ENCODE measurements at places on chromosomes 3 and 15.

GRCh38 chr3:38153221-38153620 is 12.1 kb upstream of the OXSR1 start:
- DNase-seq: no peak

DNA sequence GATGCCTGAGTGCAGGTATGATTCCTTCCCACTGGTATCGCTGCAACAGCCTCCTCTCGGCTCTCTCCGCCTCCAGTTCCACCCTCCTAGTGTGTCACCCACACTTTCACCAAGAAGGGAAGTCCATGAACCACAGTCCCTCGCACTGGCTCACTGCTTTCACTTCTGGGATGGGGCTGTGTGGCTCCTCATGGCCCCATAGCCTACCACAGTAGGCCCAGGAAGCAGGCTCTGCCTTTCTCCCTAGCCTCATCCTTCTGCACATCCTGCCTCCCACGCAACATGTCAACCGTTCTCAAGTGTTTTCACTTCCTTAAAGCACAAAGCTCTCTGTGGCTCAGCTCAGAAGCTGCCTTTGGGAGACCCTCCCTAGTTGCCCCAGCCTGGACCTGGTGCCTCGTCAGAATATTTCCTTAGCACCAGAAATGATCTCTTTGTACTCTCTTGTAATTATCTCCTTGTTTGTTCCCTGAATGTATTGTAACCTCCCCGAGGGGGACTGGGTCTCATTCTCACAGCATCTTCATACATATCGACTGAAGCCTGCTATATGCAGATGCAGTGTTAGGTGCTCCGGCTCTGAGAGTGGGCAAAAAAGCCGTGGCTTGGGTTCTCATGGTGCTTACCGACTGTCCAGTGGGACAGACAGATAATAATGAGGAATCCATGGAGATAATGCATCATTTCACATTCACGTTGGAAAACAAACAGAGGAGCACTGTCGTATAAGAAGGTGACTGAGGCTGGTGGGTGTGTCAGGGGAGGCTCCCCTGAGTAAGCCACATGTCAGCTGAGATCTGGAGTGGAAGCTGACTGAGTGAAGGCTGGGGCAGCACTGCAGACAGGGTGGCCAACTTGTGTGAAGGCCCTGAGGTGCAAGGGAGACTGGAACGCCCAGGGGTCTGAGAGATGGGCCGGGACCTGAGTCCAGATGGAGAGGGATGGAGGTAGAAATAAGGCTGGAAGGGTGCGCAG is 107.1 kb downstream of the DGKG start:
- no peak for DNase-seq

GRCh38 chr15:74626752-74627692 is 11.4 kb downstream of the CLK3 start:
- DNase-seq: no peak

DNA sequence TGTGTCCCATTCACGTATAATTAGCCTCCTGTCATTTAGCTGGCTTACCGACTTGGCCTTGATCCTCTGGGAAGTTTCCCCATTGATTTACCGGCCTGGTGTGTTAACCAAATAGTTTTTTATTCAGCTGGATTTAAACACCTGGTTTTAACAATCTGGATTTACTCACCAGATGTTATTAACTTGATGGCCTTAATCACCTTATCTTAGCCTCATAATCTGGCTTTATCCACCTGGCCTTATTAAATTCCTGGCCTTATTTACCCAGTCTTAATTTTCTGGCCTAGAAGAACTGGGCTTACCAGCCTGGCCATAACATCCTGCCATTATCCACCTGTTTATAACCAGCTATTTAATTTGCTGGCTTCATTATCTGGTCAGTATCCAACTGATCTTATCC is 89.9 kb downstream of the IL12A start:
- DNase-seq: no peak

DNA sequence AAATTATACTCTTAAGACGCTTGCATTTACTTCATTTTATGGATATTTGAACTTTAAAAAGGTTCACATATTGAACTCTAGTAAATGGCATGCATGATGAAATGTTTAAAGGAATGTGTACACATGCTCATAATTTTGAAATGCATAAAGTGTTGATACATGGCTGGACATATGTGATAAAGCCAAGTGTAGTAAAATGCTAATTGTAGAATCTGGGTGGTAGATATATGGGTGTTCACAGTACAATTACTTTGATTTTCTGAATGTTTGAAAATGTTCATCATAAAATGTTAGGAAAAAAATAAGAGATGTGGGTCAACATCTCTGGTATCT is 4.2 kb upstream of the EFHB start:
- no peak for DNase-seq

DNA sequence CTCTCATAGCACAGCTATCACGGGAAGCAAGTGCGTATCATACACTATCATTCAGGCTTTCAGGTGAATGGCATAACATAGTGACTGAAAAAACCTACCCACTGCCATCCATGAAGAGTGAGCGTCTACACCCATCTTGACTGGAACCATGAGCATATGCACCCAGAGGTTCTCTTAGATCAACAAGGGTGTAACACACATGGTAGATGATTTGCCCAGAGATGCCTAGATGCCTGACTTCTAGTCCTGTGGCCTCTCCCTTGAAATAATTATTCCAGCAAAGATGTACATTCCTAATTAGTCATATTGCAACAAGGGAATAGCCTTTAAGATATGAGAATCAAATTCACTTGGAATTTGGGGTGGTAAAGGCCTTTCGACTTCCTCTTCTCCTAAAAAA is 228.4 kb downstream of the GREM1 start:
- DNase-seq: no peak
